ENCODE measurements at places on chromosomes 3 and 15. TPM values are rescaled to one million over a fixed set of nuclear protein-coding genes. Genes with fewer than 3 reads are reported as not detected.

DNA sequence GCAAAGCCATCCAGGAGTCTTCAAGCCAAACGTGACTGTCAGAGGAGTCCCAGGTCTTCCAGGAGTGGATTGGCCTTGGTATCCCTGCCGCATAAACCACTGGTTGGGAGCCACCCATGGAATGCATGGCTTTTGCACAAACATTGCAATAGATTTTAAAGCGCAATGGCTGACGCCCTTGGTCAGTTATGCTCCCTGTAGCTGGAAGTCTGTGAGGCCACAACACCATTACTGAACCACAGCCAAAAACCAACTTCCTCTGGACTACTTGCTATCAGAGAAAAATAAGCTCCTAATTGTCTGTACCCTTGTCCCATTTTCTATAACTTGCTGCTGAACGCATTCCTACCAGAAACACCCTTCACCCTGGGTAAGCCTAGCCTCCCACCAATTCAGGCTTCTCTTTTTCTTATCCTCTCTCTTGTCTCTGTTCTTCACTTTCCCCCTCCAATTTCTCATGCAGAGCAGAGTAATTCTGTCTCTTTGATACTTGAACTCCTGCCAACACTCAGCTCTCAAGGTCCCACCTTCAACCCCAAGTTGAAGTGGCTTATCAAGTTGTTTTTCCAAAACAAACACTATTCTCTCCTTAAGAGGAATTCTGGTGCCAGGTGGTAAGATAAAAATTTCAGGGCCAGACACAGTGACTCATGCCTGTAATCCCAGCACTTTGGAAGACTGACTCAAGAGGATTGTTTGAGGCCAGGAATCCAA, 176.4 kb upstream of the UBE2E1 start:
- no peak overlapping the region for H3K4me3 ChIP-seq
- no peak overlapping the region for H3K27ac ChIP-seq
- DNase-seq, result no peak
- no peaks in the 10 kb centered on the region for H3K27me3 ChIP-seq

DNA sequence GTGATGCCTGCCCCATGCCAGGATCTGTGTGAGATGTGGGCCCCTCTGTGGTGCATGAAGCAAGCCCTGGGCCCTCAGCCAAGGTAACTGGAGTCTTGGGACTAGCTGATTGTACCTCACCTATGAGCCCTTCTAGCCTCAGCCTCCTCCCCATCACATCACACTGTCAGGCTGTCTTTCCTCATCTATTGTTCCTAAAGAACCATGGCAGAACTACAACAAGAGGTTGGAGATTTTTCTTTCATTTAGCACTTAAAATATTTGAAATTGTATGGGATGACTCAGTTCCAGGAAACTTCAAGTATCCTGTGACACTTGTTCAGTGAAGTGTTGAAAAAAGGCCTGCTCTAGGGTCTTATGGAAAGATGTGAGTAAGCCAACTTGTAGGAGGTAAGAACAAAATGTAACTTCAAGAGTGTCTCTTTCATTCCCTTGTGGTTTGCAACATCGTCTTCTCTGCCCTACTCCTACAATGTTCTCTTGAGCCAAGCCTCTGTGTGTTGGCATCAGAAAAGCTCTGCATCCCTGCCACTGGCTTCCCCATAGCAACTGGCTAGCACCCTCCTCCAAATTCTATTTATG, 58.7 kb upstream of the TIPARP start:
- no peaks in the 10 kb centered on the region for H3K27me3 ChIP-seq
- H3K36me3 ChIP-seq, result no peaks in the 10 kb centered on the region
- H3K4me1 ChIP-seq, result no peaks in the 10 kb centered on the region

- H3K27me3 ChIP-seq, result no peaks in the 10 kb centered on the region
- H3K27ac ChIP-seq, result no peak overlapping the region
- H3K36me3 ChIP-seq, result no peaks in the 10 kb centered on the region
These were observed 52.5 kb upstream of the KCNMB2 start for GRCh38 chr3:178483704-178484103.

DNA sequence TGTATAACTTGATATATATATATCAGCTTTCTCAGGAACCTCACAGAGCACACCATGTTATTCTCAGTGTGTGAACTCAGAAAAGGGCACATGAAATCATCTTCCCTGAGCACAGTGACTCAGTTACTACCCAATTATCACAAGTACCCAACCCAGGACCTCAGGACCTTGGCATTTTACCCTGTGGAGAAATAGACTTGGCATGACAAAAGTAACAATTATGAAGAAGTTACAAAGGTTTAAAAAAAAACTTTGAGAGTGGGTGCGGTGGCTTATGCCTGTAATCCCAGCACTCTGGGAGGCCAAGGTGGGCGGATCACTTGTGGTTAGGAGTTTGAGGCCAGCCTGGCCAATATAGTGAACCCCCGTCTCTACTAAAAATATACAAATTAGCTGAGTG, 52.4 kb downstream of the ONECUT1 start:
- no peaks in the 10 kb centered on the region for H3K4me1 ChIP-seq
- no peaks in the 10 kb centered on the region for H3K27me3 ChIP-seq
- no peaks in the 10 kb centered on the region for H3K36me3 ChIP-seq
- no peak for DNase-seq
- no peak overlapping the region for H3K27ac ChIP-seq

DNA sequence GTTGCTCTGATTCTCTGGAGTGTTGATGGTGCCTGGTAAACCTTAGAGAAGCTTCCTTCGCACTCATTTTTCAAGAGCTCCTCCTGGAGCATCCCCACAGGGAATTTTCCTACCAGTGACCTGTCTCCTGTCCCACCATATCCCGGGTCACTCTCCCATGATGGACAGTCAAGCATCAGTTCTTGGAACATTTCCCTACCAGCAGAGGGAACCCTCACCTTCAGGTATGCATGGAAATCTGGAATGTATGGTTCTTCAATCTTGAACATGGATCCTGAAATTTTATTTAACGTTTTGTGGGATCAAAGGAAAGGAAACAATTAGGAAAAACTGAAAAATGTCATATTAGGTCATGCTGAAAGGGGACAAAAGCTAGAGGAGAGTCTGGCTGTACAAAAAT, 153.8 kb downstream of the SPATA16 start:
- H3K4me3 ChIP-seq, result no peak overlapping the region
- peaks cover 3% of the 10 kb centered on the region for H3K27me3 ChIP-seq
- DNase-seq, result no peak
- no peaks in the 10 kb centered on the region for H3K4me1 ChIP-seq

- DNase-seq, result no peak
- H3K27ac ChIP-seq, result no peak overlapping the region
- no peaks in the 10 kb centered on the region for H3K4me1 ChIP-seq
- no peak overlapping the region for H3K4me3 ChIP-seq
These were observed 540.2 kb downstream of the NAALADL2 start for GRCh38 chr3:175399156-175399840.

DNA sequence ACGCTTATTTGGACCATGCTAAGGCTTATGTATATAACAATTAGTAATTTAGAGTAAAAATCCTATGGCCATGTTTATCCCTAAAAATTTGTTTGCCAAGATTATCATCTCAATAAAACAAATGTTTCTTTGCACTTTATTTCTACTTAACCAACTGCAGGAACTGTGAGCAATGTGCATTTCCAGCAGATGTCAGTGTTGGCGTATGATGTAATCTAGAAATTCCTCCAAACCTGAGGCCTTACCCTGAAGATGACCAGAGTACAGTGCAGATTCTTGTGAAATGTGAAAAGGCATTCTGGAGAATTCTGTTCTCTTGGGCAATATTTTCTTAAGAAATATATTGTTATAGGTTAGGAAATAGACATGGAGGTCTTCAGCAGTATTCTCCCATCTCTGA, 205.9 kb downstream of the MBNL1 start:
- H3K4me1 ChIP-seq, result peaks cover 4% of the 10 kb centered on the region
- no peaks in the 10 kb centered on the region for H3K27me3 ChIP-seq
- H3K4me3 ChIP-seq, result no peak overlapping the region
- no peak for DNase-seq

DNA sequence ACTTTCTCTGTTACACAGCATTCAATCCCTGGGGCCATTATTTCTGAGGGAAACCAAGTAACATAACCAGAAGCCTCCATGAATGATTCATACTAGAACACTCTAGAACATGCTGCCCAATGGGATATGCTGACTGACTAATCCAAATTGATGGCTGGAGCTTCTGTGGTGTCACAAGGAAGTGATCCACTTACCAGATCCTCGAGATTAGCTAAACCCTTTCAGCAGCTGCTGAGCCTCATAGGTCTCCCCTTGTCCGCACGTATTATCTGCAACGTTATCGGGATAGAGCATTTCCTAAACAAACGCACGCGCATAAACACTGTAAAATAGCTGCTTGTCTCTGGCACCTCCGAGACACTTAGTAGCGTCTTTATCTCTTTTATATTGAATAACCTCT, 61.2 kb upstream of the PROK2 start:
- no peaks in the 10 kb centered on the region for H3K36me3 ChIP-seq
- H3K4me3 ChIP-seq, result no peak overlapping the region
- H3K4me1 ChIP-seq, result no peaks in the 10 kb centered on the region
- H3K27ac ChIP-seq, result no peak overlapping the region

DNA sequence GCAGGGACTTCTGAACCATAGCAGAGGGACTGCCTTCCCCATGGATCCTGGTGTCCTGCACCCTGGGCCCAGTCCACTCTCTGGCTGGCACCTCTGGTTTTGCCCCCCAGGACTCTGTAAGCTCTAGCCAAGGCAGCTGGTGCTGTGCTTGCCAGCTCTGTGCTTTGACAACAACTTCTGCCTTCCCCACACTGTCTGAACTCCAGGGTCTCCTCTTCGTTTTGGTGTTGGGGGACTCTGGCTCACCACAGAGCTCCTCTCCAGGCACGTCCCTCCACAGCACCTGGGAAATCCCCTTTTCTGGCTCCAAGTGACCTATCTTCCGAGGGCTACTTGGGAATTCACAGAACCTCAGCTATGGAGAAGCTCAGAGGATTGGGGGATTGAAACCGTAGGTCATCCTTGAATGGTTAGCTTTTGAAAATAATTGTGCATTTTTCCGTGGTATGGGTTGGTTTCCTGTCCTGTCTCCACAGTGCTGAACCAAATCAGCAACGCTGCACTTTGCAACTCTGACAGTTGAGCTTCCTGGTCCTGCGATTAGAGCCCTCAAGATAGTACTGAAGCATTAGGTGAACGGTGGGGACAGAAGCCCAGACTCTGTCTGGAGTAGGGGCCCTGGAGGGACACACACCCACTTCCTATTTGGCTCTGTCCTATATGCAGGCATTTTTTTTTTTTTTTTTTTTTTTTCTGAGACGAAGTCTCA, 152.4 kb downstream of the APBA2 start:
- DNase-seq, result no peak
- peaks cover 19% of the 10 kb centered on the region for H3K4me1 ChIP-seq
- no peaks in the 10 kb centered on the region for H3K27me3 ChIP-seq
- no peak overlapping the region for H3K4me3 ChIP-seq
- no peak overlapping the region for H3K27ac ChIP-seq

- H3K27me3 ChIP-seq, result no peaks in the 10 kb centered on the region
- H3K27ac ChIP-seq, result no peak overlapping the region
- no peak for DNase-seq
These were observed 36.5 kb downstream of the ITGB5 start for GRCh38 chr3:124850633-124851032.

- H3K4me3 ChIP-seq, result no peak overlapping the region
- DNase-seq, result no peak
- H3K36me3 ChIP-seq, result no peaks in the 10 kb centered on the region
- no peak overlapping the region for H3K27ac ChIP-seq
- H3K4me1 ChIP-seq, result no peaks in the 10 kb centered on the region
These were observed 35.8 kb upstream of the SLC24A5 start for GRCh38 chr15:48084759-48085590.

DNA sequence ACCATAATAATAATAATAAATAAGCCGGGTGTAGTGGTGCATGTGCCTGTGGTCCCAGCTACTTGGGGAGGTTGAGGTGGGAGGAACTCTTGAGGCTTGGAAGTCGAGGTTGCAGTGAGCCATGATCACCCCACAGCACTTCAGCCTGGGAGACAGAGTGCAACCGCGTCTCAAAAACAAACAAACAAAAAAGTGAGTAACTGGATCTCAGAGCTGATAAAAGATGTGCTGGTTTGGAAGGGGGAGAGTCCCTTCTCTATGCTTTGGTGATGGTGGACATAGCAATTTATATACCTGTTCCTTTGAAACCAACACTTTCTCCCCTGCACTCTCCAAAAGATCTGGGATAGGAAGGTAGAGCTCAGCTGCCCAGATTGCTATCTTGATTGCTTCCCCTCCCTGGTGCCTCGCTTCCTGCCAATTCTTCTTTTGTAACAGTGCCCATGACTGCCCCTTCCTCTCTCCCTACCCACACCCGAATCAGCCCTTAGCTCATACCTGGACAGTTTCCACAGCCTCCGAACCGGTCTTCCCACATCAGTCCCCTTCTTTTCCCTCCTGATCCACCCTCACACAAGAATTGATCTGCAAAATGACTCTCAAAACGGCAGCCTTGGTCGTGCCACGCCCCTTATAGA, 55.1 kb upstream of the UBE2E1 start:
- H3K4me1 ChIP-seq, result no peaks in the 10 kb centered on the region
- no peak overlapping the region for H3K27ac ChIP-seq
- no peak overlapping the region for H3K4me3 ChIP-seq
- no peak for DNase-seq
- no peaks in the 10 kb centered on the region for H3K36me3 ChIP-seq

- H3K36me3 ChIP-seq, result no peaks in the 10 kb centered on the region
- no peak overlapping the region for H3K27ac ChIP-seq
- no peaks in the 10 kb centered on the region for H3K4me1 ChIP-seq
- no peak for DNase-seq
- H3K27me3 ChIP-seq, result no peaks in the 10 kb centered on the region
These were observed 104.7 kb upstream of the SLC7A14 start for GRCh38 chr3:170690661-170690981.

- no peaks in the 10 kb centered on the region for H3K4me1 ChIP-seq
- DNase-seq, result no peak
- no peaks in the 10 kb centered on the region for H3K27me3 ChIP-seq
- no peak overlapping the region for H3K27ac ChIP-seq
- no peaks in the 10 kb centered on the region for H3K36me3 ChIP-seq
- no peak overlapping the region for H3K4me3 ChIP-seq
These were observed 345.6 kb downstream of the GAP43 start for GRCh38 chr3:115968871-115969270.

DNA sequence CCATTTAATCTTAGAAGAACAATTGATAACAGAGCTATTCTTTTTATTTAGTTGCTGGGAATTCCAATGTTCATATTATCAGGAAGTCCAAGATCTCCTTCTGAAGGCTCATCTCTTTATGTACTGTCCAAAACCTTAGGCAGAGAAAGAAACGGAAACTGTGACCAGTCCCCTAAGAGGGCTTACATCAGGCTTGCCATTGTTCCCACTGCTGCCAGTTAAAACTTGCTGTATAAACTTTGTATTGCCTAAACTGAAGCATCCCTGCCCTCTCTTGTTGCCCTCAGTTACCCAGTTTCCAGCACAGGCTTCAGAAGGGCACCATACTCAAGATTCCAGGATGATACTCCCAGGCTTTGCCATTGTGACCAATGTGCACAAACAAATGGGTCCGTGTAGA, 435.2 kb upstream of the NAALADL2 start:
- no peaks in the 10 kb centered on the region for H3K36me3 ChIP-seq
- DNase-seq, result no peak
- H3K27me3 ChIP-seq, result no peaks in the 10 kb centered on the region
- no peak overlapping the region for H3K4me3 ChIP-seq

GRCh38 chr3:69986419-69986818, 13.1 kb upstream of the SAMMSON start:
- H3K4me1 ChIP-seq, result no peaks in the 10 kb centered on the region
- H3K36me3 ChIP-seq, result no peaks in the 10 kb centered on the region
- no peak for DNase-seq
- no peak overlapping the region for H3K4me3 ChIP-seq

Gene COMMD2
- 29.9 TPM for total RNA-seq

Gene SCN11A
- 0.19 TPM for total RNA-seq

Gene CCR8
- 0.43 TPM for total RNA-seq

Gene GOLGA8S
- total RNA-seq, result 0.61 TPM

Gene FBXO45
- 8.2 TPM for total RNA-seq

Gene SLC22A13
- 0.53 TPM for total RNA-seq

Gene CCR9
- total RNA-seq, result 0.40 TPM

Gene SAMD7
- total RNA-seq, result not detected

Gene RBM15B
- total RNA-seq, result 31.3 TPM

Gene PLS1
- total RNA-seq, result 1.6 TPM

Data from naive thymus-derived CD4-positive, alpha-beta T cell (primary cell).